WTC11 (cell line): ENCODE measurements at places on chromosomes 1 and 21. TPM values are rescaled to one million over a fixed set of nuclear protein-coding genes. Genes with fewer than 3 reads are reported as not detected.

- DNase-seq: no peak
Measured at GRCh38 chr1:230268371-230269170, 157.6 kb downstream of the PGBD5 start.

Gene MTX1
- total RNA-seq: 57.5 to 62.8 TPM (median 60.4 TPM) in 3 replicates

Gene PADI2
- 3.8 to 5.1 TPM (median 4.4 TPM) in 3 replicates for total RNA-seq

DNA sequence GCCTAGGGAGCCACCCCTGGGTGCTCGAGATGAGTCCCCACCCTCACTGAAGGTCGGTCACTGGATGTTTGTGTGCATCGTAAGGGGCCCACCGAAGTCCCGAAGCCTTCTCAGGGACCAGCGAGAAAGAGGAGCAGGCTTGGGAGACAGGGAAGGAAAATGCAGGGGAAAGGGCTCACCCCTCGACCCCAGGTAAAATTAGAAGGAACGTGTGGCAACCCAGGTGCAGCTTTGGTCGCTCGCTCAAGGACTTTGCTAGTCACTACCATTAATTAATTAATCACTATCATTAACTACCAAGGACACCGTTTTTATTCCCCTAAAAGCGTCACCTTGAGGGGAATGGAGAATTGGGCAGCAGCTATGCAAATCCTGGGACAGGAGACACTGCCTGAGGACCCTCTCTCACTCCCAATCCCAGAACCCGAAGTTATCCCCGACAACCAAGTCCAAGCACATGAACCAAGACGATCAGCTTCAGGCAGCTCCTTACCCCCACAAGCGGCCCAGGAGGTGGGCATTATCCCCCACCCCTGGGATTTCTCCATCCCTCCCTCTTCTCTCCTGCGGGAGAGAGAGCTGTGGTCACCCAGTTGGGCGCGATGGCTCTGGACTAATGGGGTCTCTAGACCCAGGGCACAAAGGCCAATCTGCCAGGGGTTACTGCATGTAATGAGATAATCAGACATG lies 4.2 kb upstream of the SIM2 start:
- DNase-seq: no peak
